ENCODE measurements at places on chromosomes 3 and 15.

DNA sequence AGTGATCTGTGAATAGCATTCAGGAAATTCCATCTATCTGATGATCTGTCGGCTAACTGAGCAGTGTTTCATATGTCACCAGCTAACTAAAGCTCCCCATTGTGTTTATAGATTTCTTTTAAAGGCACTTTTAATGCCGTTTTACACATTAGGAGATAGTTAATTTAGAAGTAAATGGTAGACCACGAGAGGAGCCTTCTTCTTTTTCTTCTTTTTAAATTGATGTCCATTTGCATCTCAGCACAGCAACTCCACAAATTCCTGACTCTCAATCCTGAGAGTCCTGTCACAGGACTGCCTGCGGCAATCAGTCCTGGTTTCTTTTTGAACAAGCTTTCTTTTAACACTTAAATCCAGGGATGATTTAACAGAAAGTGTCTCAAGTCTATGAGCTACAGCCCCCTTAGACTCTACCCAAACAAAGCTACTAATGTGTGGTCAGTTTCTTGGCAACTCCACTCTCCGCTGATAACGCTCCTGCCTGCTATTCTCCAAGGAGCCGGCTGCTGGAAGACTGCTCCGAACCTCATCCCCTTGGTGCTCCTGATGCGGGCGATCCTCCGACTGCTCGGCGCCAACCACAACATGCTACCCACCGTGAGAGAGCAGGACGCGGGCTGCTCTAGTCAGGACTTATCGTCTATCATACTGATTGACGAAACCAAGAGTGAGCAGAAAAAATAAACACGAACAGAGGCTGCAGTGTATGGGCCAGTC, 421.4 kb downstream of the MECOM start:
- DNase-seq, result no peak

DNA sequence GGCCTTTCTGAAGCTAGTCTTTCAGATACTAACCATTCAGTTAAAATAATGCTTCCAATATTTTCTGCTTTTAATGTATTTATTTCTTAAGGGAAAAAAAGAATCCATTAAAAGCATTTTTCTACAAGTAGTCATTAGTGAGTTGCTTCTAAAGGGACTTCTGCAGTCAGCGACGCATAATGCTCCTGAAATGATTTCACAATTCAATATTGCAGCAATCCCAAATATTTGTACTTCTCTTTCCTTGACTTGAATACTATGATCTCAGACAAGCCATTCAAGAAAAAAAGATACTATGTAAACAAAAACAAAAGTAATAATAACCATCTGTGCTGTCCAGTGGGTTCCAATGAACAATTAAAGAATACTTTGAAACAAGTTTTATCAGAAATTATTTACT, 681.0 kb downstream of the DIPK2A start:
- DNase-seq, result no peak

DNA sequence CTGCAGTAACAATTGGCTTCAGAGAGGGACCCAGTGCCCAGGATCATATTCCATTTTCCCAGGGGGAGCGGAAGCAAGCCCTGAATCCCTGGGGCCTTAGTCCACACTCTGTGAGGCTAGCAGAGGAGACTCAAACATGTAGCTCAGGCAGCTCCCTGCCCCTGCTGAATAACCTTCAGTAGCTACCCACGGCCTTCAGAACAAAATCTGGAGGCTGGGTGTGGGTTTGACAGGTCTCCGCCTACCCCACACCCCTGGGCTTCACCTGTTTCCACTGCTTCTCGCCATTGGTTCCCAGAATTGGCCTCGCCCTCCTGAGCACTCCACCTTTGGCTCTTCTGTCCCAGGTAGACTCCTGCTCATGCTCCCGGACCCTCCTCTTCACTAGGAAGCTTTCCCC, 93.6 kb upstream of the ATP2B2 start:
- DNase-seq, result no peak

DNA sequence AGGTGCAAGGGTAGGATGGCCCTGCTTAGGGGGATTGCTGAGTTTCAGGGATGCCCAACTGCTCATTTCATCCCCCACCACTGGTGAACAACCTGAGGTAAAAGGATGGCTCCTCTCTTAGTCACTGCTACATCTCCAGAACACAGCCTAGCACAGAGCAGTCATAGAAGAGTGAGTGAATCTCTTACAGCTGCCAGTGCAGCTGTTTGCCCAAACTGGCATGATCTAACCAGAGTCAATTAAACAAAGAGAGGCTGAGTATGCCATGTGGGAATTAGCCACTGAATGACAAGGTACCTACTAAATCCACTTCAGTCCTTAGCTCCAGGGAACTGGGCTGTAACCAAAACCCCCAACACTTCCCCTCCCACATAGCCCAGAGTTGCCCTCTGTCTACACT, 6.8 kb upstream of the NCKIPSD start:
- no peak for DNase-seq

DNA sequence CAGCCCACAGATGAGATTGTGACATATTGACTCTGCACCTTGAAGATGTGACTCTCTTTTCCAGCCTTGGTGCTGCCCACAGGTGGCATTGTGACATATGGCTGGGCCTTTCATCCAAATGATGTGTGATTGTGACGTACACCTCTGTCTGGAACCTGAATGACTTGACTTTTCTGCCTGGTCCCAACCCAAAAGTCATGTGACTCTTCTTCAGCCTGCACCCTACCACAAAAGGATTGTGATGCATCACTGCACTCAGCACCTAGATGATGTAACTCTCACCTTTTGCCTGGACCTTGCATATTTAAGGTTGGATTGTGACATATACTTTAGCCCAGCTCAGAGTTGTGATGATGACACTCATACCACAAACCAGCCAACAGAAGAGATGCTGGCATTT, 204.5 kb downstream of the OCA2 start:
- DNase-seq, result no peak

DNA sequence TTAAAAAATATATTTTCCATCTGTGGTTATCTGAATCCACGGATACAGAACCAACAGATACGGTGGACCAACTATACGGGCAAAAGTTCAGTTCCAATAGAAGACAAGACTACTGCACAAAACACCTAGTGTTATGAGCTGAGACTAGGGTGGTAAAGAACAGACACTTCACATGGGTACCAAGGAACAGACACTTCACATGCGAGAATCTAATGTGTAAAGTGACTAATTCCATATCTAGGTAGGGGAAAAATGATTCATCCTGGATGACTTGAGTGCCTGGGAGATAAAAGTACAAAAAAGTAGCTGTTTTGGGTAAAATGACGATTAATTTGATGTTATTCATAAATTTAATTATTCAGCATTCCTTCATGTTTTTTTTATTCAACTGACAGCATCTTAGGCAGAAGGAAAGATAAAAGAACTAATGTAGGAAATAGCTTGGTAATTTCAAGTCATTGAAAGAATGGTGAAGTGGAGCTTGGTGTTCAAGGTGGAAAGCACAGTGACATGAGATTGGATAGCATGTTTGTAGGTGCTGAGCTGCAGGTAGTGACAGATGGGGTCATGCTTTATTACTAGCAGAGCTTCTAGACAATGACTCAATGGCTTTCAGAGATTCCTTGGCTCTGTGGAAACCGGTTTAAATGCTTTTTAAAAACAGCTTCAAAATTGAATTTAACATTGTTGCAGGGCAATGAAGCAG, 5.2 kb downstream of the CD200 start:
- DNase-seq, result no peak

GRCh38 chr15:37638691-37639090, 295.7 kb upstream of the TMCO5A start:
- no peak for DNase-seq

- DNase-seq, result no peak
These were observed 3.9 kb downstream of the XPC start for GRCh38 chr3:14174483-14174882.
